Activated B cell treated with CpG ODN at 0.5 μM for 24 hours (primary cell): ENCODE measurements at places on chromosomes 1 and 21. TPM values are rescaled to one million over a fixed set of nuclear protein-coding genes. Genes with fewer than 3 reads are reported as not detected.

The NASP gene
- 197 and 204 TPM in 2 replicates for total RNA-seq

The NBPF26 gene
- 20.6 and 20.8 TPM in 2 replicates for total RNA-seq

The ZNF683 gene
- not detected in 2 replicates for total RNA-seq

The CLCNKA gene
- 0.24 TPM in 1 of 2 replicates, not detected in the other for total RNA-seq

The CHIA gene
- not detected in 2 replicates for total RNA-seq

The TESK2 gene
- total RNA-seq = 11.7 and 12.2 TPM in 2 replicates

The CFHR3 gene
- total RNA-seq = not detected in 2 replicates
